ENCODE measurements at places on chromosomes 4 and X.

DNA sequence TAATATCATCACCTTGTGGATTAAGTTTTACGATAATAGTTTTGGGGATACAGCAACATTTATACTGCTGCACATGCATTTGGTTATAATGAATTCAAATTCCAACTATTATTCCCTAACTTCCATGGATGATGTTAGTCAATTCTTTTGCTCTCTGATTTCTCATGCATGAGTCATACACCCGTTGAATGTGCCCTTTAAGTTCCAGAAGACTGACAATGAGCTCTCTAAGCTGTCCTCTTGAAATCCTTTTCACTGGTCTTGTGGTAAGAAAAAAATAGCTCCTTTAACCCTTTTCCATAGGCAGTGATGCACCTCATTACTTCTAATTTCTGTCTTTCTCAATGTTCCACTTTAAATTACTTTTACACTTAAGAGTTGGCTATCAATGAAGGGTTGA, 1095.2 kb upstream of the POU3F4 start:
- no peak for DNase-seq

- no peak for DNase-seq
Measured at GRCh38 chr4:152014280-152014679, 253.5 kb upstream of the GATB start.

- no peak for DNase-seq
Measured at GRCh38 chr4:8032381-8032780, 92.7 kb upstream of the AFAP1 start.

DNA sequence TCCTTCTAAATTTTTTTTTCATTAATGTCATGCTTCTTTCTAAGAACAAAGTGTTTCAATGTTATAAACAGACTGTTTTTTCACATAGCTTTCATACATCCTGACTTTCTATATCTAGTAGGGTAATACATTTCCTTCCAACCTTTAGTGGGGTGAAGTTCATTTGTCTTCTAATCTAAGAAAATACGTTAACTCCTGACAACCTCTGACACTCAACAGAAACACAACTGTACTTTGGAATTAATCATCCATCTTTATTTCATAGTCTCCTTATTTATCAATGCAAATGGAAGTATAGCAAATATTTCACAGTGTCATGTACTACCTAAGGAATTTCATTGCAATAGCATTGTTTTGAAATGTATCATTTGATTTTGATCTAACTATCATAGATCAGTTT, 2.7 kb upstream of the MTTP start:
- DNase-seq: no peak

DNA sequence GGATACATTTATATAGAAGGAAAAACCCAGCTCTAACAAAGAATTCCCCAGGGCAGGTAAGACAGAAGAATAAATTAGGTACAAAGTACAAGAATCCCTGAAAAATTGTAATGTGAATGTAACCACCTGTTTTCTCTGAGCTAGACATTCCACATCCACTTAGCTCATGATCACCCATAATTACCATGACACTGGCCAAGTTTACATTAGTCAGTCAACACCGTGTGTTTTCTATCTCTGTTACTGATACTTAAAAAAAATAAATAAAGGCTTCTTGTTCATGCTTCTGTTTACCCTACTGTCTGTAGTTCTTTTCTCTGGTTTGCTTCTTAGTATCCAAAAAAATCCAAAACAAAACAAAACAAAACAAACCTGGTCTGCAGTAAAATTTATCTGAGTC, 66.0 kb downstream of the CBLL2 start:
- no peak for DNase-seq

DNA sequence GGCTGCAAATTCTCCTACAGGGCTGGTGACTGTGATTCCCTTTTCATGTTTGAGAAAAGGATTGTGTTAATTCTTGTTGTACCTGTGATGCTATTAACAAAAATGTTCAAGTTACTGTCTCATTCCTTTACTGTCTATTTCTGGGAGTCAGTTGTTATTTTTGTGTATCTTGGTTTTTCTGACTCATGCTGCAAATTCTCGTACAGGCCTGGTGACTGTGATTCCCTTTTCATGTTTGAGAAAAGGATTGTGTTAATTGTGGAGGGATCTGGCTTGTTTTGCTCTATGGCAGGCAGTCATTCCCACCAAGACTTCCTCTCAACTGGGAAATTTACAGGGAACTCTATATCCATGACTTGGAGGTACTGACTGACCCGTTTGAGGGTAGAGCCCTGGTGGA, 693.4 kb upstream of the INTU start:
- no peak for DNase-seq

- DNase-seq: no peak
Measured at GRCh38 chr4:17866810-17867209, 56.0 kb downstream of the NCAPG start.

DNA sequence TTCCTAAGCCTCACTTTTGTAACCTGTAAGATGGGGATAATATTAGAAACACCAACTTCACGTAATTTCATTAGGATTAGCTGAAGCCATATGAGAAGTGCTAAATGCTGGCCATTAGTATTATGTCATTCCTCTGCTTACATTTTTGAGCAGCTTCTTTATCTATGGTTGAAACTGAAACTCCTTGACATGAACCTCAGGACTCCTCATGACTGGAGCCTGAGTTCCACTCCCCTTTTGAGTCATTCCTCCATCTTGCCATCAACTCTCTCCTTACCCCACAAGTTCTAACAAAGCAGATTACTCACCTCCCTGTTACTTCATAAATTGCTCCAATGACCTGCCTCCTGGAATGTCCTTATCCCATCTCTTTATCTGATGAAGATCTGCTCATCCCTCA, 123.2 kb upstream of the KCNIP4 start:
- no peak for DNase-seq

DNA sequence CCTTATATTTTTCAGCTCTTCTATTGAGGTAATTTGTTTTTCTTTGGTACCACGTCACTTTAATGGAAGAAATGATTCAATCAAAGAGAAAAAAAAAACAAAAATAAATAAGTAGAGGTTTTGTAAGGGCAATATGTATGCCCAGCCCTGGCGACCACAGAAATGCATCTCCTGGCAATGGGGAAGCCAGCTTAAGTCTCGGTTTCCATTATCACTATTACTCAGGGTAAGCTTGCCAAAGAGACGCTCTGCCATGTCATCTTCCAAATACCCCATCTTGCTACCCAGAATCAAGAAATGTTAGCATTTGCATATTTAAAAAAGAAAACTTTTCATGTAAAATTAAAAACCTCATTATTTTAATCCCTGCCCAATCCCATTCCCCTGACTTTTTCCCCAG, 68.8 kb downstream of the FAM47C start:
- DNase-seq: no peak

GRCh38 chr4:185183622-185184281, 20.0 kb downstream of the CFAP97 start:
- DNase-seq: no peak

DNA sequence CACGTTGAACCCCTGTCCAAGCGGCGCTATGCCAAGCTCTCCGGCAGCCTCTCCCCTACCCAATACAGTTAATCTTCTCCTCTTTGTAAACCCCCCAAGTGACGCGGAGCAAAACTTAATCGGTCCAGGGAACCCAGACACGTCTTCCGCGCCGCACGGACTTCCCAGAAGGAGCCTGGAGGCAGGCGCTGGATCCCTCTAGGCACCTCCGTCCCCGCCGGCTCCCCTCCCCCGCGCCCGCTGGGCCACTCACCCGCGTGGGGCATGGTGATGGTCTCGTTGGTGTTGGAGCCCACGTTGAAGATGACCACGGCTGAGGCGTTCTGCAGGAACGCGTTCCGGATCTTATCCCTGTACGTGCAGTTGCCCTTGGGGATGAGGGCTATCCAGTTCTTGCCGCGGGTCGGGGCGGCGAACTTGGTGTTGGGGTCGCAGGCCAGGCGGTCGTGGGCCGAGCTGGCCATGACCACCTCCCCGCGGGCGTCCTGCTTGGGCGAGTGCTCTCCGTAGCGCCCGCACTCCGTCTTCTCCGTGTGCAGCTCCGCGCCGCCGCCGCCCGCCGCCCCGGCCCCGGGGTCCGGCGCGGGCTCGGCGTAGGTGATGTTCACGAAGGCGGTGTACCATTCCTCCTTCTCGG, 1.1 kb downstream of the RNF150 start:
- no peak for DNase-seq

DNA sequence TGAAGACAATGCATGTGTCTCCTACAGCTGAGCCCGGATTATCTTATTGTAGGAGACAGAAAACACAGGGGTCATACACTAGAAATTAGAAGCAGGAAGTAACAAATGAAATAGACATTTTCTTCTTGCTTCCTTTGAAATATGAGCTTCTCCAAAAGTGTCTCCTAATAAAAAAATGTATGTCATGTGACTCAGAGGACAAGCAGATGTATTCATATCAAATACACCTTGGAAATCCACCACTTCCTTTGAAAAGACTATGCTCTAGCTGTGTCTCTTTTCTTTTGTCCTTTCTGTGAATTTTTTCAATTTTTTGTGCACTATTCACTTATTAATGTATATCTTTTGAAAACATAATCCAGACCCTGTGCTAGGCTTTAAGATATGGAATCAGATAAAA, 1906.2 kb downstream of the C4orf33 start:
- DNase-seq: no peak

DNA sequence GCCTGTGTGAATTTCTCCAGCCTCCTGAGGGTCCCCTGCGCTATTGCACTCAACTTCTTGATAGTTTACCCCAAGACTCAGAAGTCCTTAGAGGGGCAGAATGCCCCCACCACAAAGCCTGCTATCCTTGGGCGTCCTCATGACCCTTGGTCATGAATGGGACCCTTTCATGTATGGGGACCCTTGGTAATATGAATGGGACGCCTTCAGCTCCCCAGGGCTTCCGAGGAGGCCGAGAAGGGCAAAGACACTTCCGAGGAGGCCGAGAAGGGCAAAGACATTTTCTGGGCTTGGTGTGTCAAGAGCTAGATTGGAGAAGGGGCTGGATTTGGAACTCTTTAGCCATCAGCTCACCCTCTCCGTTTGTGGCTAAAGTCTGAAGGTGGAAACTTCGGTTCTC, 8.6 kb downstream of the SHOX start:
- no peak for DNase-seq

DNA sequence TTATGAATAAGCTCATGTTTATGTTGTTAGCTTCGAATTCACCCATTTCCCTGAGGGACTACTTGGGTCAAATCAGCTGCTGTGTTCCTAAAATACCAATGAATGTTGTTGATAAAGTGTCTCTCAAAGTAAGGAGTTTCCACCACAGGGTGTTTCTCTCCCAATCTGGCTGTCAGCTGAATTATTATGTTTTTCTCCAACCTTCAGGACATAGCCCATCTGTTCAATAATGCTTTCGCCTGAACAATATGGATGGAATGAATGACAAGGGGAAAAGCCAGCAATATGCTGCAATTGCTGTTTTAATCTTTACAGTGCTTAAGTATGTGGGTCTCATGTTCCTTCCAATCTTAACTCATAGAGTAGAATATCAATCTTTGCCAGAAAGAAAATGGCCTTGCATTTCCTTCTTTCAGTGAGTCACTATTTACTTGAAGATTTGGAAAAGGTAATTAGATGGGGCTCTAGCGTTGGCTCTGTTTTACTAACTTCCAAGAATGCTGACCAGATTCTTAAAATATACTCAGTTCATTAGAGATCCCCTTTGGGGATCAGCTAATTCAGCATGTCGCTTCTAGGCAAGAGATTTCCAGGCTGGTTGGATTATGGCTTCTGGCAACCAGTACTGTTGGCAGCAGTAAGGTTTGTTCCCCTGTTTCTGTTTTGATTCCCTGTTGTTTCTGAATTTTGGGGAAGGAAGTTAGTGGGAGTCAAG, 410.5 kb downstream of the PPP3CA start:
- no peak for DNase-seq

DNA sequence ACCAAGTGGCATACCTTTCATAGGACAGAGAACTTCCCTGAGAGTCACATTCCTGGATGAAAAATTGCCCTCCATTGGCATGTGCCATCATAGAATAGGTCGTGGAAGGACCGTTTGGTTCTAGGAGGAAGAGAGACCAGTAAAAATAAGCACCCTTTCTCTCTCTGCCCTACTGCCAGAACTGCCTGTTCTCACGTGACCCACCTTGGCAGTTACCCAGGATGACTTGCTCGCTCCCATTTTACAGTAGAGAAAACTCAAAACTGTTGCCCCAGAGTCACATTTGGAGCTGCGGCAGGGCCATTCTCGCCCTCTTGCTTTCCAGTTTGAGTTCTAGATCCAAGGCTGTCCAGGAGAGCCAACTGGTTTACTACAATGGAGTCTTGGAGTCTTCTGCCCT, 1.1 kb upstream of the NLGN3 start:
- DNase-seq: no peak

DNA sequence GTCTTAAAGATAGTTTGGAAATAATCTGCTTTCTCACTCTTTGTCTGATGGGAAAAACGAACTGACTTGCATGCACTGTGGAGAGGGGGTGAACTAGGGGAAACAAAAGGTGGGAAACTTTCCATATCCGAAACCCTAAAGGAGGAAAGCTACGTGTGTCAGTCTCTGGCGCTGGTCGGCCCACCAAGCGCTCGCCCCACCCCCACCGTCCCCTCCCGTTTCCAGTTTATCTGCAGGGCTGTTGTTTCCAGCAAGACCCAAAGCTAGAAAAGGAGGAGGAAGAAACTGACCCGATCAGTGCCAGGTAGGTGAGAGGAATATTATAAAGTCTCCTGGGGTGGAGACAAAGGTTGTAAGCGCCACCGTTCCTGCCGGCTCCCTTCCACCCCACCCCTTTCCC, 552 bp downstream of the TCEAL9 start:
- no peak for DNase-seq

Measured in stimulated activated CD8-positive, alpha-beta memory T cell treated with anti-CD3 and anti-CD28 coated beads, Interleukin-15, amount 100 ng/mL, for 24 hours (primary cell).